ENCODE measurements at places on chromosomes 7 and 10.

GRCh38 chr10:78927257-78927995 lies 141.3 kb upstream of the ZMIZ1 start:
- no peak for DNase-seq

GRCh38 chr7:45001138-45001694 lies 1.2 kb downstream of the CCM2 start:
- no peak for DNase-seq

DNA sequence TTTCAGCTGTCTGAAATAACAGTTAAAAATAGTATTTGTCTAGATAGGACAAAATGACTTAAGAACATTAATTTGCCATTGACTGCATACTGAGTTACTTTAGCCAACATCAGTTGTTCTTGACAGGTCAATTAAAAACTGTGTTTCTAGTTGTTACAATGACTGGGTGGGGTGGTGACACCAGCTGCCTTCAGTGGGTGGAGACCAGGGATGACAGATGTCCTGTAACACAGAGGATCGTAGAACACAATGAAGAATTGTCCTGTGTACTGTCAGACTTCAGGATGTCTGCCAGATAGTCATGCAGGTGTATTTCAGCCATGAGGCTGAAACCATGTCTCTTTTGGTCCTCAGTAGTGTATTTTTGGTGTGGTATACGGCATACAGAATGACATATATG lies 24.4 kb downstream of the TRUB1 start:
- no peak for DNase-seq

DNA sequence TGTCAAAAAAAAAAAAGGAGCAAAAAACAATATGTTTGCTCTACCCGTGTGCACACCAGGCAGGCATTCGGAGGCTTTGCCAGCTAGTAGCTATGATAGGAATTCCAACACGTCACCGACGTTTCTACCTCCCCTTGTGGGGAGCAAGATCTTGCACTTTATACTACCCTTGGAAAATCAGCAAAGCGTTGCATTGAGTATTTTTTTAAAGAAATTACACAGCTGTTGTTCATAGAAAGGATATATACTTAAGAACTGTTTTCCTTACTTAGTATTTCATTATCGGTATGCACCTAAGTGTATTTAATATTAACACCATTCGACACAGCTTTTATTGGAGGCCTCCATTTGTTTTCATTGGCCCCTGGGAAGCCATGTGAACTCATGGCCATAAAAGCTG lies 159.9 kb upstream of the MGMT start:
- no peak for DNase-seq

DNA sequence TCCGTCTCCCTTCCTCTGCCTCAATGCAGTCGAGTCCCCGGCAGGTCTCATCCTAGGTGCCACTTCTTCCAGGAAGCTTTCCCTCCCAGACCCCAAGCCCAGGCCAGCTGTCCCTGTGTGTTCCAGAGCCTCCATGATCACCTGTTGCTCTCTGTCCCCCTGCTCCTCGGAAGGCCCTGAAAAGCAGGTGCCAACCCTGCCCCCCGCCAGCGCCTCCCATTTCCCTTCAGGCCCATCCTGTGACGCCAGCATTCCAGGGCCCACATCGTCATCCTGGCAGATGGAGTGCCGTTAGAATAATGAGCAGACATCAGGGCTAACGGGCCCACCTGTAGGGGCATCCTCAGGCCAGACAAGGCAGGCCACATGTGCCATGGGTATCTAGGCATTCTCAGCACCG lies 253.0 kb upstream of the PPP2R2D start:
- DNase-seq, result no peak

GRCh38 chr7:114942446-114943175 lies 20.7 kb downstream of the MDFIC start:
- no peak for DNase-seq

GRCh38 chr7:52764492-52765169 lies 270.8 kb upstream of the POM121L12 start:
- no peak for DNase-seq

DNA sequence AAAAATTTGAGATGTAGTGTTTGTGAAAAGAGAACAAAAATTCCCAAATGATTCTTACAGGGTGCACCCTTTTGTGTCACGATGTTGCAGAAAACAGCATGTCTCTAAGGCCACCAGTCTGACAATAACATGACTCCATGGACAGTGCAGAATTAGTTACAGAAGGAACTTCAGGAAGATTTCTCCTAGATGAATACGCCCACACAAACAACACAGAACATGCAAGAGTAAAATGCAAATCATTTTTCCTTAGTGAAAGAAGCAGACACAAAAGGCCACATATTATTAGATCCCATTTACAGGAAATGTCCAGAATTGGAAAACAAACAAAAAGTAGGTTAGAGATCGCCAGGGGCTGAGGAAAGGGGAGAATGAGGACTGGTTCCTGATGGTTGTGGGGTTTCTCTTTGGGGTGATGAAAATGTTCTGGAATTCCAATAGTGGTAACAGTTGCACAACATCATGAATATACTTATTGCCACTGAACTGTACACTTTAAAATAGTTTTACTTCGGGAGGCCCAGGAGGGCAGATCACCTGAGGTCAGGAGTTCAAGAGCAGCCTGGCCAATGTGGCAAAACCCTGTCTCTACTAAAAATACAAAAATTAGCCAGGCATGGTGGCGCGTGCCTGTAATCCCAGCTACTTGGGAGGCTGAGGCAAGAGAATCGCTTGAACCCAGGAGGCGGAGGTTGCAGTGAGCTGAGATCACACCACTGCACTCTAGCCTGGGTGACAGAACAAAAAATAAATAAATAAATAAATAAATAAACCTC lies 10.2 kb downstream of the ZC3HAV1 start:
- no peak for DNase-seq

DNA sequence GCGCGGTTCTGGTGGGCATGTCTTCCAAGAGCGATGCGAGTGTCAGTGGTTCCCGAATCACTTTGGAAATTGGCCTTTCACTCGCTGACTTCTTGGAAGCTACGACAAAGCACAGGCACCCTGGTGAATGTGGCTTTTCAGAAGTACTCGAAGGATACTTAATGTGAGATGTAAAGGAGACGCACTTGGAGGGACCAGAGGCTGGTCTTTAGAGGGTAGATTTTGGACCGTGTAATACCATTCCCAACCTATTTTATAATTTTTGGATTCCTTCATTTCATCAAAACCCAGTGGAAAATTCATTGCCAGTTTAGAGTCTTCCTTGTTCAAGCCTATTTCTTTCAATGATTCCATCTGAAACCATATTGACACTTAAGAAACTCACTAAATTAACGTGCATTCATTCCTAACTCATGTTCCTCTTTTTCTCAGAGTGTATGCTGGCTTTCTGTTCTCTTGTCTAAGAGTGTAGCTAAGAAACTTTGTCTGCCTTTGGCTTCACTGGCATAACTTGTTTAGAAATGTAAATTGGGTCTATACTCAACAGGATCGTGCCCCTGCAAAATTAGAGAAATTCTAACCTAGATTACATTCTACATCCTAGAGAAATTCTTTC lies 645 bp upstream of the COPG2 start:
- no peak for DNase-seq

DNA sequence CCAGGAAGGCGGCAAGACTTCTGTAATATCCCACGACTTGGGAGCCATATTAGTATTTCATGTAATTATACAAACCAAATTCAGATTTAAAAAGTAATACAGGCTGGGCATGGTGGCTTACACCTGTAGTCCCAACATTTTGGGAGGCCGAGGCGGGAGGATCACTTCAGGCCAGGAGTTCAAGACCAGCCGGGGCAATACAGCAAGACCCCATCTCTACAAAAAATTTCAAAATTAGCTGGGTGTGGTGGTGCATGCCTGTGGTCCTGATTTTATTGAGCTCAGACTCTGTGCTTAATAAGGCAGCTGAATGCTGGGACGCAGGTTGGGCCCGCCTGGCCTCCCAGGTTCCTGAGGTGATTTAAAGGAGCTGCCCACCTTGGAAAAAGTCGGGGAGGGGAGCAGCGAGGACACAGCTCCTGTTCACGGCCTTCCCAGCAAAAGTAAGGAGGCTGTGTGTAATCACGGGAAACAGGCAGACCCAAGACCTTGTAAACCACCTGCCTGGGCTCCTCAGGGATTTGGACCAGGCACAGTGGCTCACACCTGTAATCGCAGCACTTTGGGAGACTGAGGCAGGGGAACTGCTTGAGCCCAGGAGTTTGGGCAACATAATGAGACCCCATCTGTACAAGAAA lies 93.0 kb upstream of the DNAAF5 start:
- no peak for DNase-seq

DNA sequence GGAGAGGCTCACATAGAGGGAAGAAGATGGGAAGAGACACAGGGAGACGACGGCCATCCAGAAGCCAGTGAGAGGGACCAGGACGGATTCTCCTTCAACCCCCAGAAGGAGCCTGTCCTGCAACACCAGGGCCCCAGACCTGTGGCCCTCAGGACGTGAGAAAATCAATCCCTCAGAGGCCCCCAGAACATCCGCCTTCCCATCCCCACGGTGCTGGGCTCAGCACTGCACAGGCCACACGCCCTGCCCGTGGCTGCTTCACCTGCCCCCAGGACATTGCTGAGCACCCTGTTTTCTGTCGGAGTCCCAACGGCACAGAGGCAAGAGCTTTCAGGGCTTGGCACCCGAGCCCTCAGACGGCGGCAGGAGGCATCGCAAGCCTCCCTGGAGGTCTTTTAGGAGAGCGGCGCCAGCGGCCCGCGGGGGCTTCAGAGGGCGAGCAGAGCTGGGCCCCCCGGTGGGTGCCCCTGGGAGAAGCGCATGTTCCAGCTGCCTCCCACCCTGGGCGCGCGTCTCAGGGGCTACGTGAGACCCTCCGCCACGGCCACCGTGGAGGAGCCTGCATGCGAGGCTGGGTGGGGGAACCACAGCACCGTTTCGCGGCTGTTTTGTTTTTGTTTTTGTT lies 42.8 kb downstream of the PDGFA start:
- DNase-seq, result no peak

DNA sequence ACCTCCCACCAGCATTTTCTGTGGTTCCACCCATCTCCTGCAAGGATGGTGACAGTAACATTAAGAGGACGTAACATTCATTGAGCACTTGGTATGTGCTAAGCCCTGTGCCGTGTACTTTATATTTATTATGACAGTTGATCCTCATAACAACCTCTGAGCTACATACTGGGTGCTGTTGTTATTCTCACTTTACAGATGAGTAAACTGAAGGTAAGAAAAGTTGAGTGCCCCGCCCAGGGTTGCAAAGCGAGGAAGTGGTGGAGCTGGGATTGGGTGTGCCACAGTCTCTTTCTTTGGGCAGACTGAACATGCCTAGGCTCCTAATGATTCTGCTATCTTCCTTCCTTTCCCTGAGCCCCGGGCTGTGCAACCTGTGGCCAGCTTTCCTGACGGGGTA lies 107.4 kb downstream of the SH3PXD2A start:
- DNase-seq, result no peak

GRCh38 chr7:128407751-128408708 lies 1.8 kb downstream of the IMPDH1 start:
- no peak for DNase-seq

- DNase-seq, result no peak
These were observed 55.6 kb downstream of the GALNT11 start for GRCh38 chr7:152081088-152081487.

GRCh38 chr7:51019191-51019844 lies 236.6 kb upstream of the GRB10 start:
- peak; percentile 89 for DNase-seq

- no peak for DNase-seq
These were observed 6.5 kb downstream of the STAMBPL1 start for GRCh38 chr10:88886557-88886956.

GRCh38 chr7:4080954-4081353 lies 601.1 kb upstream of the FOXK1 start:
- no peak for DNase-seq

DNA sequence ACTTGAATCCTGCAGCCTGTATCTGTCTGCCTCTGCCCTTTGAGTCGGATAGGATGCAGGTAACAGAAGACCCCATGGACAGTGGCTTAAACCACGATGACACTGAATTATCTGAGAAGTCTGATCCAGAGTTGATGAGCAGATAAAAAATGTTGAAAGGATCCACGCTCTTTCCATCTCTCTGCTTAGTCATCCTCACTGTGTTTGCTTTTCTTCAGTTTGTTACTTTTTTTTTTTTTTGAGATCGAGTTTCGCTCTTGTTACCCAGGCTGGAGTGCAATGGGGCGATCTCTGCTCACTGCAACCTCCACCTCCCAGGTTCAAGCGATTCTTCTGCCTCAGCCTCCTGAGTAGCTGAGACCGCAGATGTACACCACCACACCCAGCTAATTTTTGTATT lies 36.9 kb upstream of the GOLGA7B start:
- DNase-seq, result no peak

- no peak for DNase-seq
These were observed 33.0 kb downstream of the JAKMIP3 start for GRCh38 chr10:132098539-132099388.

- DNase-seq, result no peak
These were observed 71.6 kb downstream of the HERPUD2 start for GRCh38 chr7:35623381-35623780.

- peak; percentile 25 for DNase-seq
These were observed 81.6 kb downstream of the ARMH3 start for GRCh38 chr10:101974091-101974971.

DNA sequence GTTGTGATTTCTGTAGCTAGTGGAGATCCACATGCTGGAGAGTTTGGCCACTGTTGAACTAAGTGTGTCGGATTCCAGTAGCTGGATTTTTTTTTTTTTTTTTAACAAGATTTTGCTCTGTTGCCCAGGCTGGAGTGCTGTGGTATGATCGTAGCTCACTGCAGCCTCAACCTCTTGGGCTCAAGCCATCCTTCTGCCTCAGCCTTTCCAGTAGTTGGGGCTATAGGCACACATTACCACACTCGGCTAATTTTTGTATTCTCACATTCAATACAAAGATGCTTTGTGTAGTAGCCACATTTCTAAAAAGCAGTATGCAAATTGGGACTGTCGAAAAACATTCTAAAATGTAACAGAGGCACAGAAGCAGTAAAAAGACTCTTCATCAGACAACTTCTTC lies 63.5 kb downstream of the RABGEF1 start:
- DNase-seq, result peak; percentile 14

GRCh38 chr7:116354171-116354545 lies 143.8 kb downstream of the TES start:
- peak; percentile 67 for DNase-seq

GRCh38 chr7:46079421-46079820 lies 158.3 kb upstream of the IGFBP3 start:
- DNase-seq, result no peak

GRCh38 chr7:100175296-100175935 lies 1.8 kb downstream of the GPC2 start:
- no peak for DNase-seq

GRCh38 chr7:130418306-130418705 lies 22.5 kb downstream of the CEP41 start:
- DNase-seq, result no peak

- no peak for DNase-seq
These were observed 53.6 kb upstream of the INSYN2A start for GRCh38 chr10:127250031-127250430.
